ENCODE measurements at places on chromosomes 1 and 21. TPM values are rescaled to one million over a fixed set of nuclear protein-coding genes. Genes with fewer than 3 reads are reported as not detected.

DNA sequence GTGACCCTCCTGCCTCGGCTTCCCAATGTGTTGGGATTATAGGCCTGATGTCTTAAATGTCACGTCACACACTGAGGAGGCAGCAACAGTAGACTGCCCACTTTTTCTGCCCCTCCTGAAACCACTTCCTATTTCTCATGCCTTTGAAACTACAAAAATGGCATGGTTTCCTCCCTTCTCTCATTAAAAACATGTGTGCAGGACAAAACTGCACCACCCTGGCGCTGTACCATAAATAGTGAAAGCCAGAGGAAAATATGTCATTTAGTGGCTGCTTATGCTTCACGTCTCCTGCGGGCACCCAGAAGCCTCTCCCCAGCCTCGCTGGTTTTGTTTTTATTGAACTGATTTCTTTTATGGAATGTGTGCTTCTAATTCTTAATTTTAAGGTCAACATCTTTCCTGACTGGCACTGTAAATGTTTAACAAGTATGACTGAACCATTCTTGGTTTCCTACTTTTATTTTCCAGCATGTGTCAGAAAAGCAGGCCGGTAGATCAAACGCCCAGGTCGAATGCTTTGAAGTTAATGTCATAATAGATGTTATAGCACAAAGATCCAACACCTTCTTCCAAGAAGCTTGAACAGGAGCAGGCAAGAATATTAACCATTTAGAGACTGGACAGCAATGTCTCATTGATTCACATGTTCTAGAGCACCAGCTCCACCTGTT, 59.6 kb upstream of the C1orf87 start:
- DNase-seq = no peak

Gene RSPH1
- not detected for total RNA-seq

- no peak for DNase-seq
Observed at GRCh38 chr1:176831150-176831549, 333.4 kb downstream of the ASTN1 start.

GRCh38 chr21:32599526-32599925, 12.7 kb downstream of the CFAP298 start:
- DNase-seq = no peak

Measured in activated naive CD8-positive, alpha-beta T cell treated with anti-CD3 and anti-CD28 coated beads, Interleukin-2, amount 10 ng/mL, durations not matched to agents 7 days and 5 days (primary cell).